ENCODE measurements at places on chromosomes 16 and 17.

GRCh38 chr17:81582749-81583148 is 30.6 kb upstream of the FAAP100 start:
- no peak for DNase-seq

DNA sequence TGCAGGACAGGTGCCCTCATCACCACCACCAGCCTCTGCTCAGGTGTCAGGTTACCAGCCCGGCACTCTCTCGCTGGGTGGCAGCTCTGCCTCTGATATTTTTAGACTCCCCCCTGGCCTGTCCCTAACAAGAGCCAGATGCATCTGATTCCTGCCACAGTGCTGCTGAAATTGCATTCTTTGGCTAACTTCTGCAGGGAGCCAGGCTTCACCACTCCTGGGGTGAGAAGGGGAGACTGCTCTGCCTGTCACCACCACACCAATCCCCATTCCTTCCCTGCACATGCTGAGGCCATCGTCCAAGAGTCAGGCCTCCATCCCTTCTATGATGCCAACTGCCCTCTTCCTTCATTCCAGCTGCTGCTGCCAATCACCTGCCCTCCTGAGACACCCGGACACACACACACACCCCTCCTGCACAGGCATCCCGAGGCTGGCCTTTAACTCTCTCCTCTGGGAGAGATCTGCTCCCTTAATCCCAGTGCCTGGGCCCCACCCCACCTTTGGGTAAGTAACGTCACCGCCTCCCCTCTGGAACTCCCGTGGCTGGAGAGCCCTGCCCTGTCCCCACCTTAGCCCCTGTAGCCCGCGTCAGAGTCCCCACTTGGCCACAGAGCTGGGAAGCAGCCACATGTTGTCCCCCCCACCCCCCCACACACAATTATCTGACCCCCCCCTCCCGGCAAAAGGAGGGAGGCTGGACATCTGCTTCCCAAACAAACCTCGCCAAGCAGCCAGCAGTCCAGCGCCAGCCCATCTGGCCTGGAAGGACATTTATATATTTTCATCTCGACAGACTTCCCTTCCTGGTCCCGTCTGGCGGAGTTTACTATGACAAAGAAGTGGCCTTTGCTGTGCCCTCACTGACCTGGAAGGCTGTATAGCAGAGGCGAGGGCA is 2.8 kb downstream of the EMP2 start:
- DNase-seq, result no peak

DNA sequence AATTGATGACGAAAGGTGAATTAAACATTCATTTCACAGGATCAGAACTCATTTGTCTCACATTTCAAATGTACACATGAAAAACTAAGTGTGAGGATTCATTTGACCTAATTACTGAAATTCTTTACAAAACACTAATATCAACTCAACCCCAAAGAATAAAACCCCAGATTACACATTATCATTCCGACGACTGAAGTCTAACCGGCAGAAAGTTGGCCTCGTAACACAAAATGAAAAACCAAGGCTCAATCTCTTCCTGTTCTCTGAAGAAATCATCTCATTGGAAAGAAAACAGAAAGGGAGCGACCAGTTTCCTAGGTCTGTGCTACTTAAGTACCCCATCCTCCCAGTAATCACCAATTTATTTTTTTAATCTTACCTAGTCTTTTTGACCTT is 1.8 kb downstream of the JPT1 start:
- no peak for DNase-seq

DNA sequence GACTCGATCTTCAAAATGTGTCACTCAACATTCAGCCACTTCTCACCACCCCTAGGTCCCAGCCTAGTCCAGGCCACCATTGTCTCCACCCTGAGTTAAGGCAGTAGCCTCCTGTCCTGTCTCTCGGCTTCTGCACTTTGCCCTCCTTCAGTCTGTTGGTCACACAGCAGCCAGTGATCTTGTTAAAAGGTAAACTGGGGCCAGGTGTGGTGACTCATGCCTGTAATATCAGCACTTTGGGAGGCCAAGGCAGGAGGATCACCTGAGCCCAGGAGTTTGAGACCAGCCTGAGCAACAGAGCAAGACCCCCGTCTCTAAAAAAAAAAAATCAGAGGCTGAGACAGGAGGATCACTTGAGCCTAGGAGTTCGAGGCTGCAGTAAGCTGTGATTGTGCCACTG is 25.8 kb downstream of the WWP2 start:
- no peak for DNase-seq
